ENCODE measurements at places on chromosomes 13 and 19.

GRCh38 chr19:2476451-2477140 is 669 bp downstream of the GADD45B start:
- peak; percentile 62 for DNase-seq

DNA sequence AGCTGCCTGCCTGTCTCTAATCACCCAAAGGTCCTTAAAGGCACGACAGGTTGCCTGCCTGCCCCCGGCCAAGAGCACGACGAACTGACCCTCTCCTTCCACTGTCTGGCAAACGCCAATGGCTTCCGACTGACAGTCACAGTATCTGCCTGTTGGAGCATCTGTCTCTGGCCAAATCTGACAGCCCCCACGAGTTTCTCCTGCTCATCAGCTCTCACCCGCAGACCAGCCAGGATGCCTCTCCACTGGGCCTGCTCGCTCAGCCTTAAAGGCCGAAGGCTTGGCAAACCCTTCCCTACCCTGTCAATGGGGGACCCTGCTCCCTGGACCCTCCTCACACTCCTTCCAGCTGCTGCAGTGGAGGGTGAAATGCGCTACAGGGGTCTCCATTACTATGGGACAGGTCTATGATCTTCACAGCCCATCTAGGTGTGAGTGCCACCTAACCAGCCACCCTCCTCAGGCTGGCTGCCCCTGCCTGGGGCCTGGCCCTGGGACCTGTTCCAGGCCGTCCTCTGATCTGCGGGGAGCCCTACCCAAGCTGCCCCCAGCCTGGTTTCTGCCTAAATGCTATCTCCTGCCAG is 932 bp downstream of the FAM83E start:
- DNase-seq = no peak

- DNase-seq = no peak
Observed at GRCh38 chr13:84902243-84902642, 897.0 kb downstream of the SLITRK6 start.

DNA sequence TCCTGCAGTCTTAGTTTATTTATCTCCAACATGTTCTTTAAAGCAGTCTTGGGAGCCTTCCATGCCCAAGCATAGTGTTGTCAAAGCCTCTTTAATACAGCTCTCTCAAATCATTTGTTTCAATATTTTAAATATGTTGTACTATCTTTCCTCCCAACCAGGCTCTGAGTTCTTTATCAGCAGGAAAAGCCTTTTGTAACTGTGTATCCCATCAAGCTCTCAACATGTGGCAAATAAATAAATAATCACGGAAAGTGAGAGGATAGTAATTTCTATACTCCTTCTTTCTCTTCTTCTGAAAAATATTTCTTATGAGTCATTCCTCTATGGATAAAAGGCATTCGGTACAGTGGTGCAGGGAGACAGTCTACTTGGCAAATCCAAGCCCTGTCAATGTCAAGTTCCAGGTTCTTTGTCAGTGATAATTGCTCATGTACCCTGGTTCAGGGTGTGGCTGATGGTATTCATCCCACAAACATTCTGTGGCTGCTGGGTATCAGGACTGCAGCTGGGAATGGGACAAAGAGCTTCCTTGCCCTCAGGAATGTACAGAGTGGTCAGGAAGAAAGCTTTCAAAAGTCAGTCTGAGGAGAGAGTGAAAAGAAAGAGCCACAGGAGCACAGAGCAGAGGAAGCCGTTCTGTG is 384.3 kb downstream of the EFNB2 start:
- DNase-seq = no peak

GRCh38 chr19:44010468-44010867 is 7.7 kb downstream of the ZNF230 start:
- no peak for DNase-seq

DNA sequence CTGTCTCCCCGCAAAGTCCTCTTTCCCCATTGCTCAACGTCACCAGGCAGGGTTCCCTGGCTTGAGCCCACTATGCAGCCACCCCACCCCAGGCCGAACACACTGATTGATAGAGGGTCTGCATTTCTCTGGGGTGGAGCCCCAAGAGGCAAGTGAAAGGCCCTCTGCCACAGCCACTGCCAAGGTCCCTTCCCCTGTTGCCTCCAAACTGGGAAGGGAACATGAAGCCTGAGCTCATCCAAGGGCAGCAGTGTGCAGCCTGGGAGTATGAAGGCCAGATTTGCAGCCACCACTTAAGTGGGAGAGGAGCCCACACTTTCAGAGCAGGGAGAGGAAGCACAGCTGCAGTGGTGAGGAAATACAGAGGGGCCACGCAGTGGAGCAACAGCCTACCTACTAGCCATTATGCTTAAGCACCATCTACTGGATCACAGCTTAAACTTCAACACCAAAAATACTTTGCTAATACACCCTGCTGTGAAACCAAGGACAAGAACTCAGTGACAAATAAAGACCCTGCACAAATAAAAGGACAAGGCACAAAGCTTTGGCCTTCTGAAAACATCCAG is 48.6 kb downstream of the UBL3 start:
- no peak for DNase-seq

DNA sequence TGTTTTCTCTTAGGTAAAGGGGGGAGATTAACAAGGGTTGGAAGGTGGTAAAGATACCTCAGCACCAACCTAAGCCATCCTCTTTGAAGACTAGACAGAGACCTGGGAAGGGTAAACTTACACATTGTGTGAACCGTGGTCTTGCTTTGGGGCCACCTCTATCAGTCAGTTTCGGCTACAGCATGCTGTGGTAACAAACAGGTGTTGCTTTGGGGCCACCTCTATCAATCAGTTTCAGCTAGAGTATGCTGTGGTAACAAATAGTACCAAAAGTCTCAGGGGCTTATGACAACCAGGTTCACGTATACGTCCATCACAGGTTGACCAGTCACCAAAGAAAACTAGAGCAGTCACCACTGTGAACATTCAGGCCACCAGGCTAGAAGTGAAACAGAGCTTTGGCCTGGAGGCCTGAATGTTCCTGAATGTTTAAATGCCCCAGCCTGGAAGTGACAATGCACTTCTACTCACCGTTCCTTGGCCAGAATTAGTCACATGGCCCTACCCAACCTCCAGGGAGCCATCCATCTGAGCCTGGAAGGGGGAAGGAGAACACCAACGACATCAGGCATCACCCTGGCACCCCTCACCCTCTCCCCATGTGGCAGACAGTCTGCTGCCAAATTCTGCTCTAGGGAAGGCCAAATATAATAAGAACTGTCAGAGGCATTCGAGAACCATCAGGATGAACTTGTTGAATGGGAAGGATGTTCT is 3.8 kb downstream of the FXYD7 start:
- DNase-seq = no peak

GRCh38 chr13:19981685-19982238 is 23.2 kb downstream of the ZMYM2 start:
- DNase-seq = no peak

DNA sequence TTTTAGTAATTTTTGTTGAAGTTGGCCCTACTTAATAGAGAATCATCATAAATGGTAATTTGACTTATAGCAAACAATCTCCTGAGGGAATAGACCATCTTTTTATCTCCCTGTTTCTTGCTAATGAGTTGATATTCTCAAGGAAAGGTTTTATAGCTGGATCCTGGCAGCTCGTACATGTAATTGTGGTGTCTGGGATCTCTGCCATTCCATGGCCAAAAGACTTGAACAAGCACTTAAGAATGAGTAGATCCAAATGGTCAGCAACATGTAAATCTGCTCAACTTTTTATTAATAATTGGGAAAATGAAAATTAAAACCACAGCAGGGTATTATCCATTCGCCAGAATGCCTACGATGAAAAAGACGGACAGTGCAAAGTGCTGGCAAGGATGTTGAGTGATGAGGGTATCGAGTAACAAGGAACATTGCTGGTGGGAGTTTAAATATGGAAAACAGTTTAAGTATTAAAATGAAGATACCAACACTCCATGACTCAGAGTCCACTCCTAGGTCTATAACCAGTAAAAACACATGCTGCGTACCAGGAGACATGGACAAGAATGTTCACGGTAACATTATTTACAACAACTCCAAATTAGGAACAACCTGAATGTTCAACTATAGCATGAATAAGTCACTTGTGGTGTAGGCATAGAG is 5.1 kb upstream of the GPR18 start:
- DNase-seq = no peak

GRCh38 chr13:108929532-108930206 is 300.3 kb downstream of the MYO16 start:
- no peak for DNase-seq

- no peak for DNase-seq
Observed at GRCh38 chr13:22214184-22214583, 543.3 kb downstream of the FGF9 start.

DNA sequence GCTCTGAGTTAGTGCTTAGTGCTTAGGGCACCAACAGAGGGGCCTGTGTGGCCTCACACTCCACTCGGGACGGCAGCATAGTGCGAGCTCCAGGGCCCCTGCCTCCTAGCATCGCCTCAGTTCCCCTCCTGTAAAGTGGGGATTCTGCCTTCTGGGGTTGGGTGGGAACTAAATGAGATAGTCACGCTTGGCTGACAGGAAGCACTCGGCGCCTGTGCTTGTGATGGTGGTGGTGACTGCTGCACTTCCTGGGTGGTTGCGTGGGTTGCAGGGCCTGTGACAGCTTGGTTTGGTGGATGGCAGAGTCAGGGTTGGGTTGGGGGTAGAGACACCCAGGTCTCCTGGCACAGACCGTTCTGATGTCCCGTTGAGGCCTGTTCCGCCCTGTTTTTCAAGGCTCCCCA is 7.7 kb downstream of the PLEKHF1 start:
- DNase-seq = peak; percentile 73

DNA sequence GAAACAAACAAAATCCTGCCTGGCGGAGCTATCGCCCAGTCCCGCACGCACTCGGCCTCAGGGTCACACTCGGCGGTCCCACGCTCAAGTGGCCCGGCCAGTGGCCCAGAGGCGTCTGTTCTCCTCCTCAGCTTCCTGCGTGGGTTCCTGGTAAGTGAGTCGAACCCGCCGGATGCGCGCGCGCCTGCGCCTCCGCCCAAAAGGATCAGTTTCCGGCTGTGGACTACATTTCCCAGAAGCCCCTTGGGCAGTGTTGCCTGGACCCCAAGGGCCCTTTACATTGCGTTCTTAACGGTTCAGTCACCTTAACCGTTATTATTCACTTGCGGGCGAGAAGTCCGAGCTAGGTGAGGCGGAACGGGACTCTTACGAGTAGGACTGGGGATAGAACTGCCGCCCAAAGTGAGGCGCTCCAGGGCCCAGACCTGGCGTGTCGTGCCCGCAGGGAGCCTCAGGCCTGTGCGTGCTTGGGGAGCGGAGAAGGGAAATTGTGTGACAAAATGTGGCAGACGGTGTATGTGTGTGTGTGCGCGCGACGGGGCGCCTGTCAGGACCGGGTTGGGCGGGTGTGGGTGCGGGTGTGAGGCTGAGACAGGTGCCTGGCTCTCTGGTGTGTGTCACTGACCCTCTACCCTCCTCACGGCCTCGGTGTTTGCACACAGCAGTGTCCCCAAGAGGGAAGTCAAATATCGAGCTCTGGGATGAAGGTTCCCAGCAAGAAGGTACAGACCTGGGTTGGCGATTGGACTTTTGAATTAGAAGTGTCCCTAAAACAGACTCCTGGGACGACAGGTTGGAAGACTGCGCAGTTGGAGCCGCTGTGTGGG is at the start of gene ZNF546:
ZNF546 (plus strand) TSS at position 250 of the 827 bp plus-strand sequence. CDS start 1,267 bp downstream, outside the sequence.
- peak; percentile 89 for DNase-seq

DNA sequence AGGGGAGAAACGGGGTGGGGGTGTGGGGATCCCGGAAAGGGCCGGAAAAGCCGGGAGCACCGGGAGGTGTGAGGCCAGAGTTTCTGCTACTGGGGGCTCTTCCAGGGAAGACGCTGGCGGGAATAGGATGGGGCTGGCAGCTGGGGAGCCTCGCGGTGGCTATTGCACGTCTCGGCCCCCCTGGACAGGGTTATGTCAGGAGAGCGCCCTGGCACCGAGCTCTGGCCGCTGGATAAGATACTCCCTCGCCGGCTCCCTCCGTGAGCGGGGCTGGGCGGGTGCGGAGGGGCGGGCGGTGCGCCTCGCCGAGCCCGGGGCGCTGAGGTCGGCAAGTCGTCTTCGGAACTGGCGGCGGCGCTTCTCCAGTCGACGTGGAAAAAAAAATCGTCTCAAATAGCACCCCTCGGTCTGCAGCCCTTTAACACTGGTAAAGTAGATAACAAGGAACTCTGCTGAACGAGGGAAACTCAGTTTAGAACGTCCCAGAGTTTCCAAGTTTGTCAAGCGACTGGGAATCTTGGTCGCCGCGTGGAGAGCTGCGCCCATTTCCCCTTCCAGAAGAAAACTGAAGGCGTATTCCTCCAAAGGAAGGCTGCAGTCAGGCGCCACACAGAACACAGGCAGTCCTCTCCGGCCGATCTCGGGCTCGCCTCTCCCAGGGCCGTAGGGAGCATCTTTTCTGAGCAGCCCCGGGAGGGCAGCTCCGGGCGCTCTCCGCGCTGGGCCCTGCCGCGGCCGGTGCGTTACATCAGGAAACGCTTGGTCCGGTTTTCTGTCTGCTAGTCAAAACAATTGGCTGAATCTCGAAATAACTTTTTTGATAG is 115.1 kb downstream of the KCNRG start:
- DNase-seq = no peak

GRCh38 chr19:17127671-17128070 is 52.1 kb downstream of the MYO9B start:
- no peak for DNase-seq

GRCh38 chr19:2055931-2056836 is 5.1 kb upstream of the MKNK2 start:
- DNase-seq = no peak

Data from activated naive CD4-positive, alpha-beta T cell treated with anti-CD3 and anti-CD28 coated beads, Interleukin-2, amount 50 U/mL, for 72 hours (primary cell).